CD4-positive, alpha-beta T cell treated with Interleukin-2 at 100 ng/mL for 4 hours (primary cell): ENCODE measurements at places on chromosomes 3 and 15.

GRCh38 chr3:43907508-43907858 is 216.7 kb downstream of the ABHD5 start:
- no peak for DNase-seq

DNA sequence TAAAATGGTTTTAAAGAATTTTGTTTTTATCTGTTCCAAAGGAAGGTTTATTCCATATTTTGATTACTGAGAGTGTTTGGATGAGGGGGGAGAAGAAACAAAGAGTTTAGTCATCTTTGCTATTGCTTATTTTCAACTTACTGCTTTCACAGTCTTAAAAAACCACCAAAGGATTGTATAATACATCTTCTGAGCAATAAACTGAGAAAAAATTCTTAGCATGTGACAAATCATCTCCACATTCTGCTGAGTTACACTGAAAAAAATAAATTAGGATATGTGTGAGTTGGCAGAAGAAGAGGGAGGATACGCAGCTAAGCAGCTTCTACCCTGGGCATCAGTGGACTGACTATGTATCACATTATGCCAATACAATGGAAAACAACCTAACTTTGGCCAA is 23.2 kb upstream of the ACTC1 start:
- no peak for DNase-seq

- DNase-seq, result peak; percentile 80
Observed at GRCh38 chr15:69719527-69720240, 267.1 kb downstream of the RPLP1 start.

DNA sequence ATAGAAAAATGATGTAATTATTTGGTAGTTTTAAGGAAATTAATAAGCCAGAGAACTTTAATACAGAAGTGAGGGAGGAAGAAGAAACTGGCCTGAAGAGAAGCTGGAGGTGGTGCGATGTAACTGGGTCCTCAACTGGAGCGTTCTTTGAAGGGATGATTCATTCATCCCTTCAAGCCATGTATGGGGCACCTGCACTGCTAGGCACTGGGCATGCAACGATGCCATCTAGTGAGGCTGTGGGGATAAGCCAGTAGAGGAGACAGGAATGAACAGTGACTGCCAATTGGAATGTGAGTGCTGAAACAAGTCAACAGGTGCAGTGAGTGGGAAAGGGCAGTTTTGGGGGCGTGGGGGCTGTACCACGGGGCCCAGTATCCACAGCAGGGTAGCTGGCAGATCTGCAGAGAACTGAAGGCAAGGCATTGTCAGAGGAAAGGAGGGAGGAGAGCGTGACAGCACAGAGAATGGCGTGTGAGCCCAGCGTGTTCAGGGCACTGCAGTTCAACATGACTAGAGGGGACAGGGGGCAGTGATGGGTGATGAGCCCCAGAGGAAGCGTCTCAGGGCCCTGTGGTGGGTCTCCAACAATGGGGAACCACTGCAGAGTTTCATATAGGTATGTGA is 3.8 kb upstream of the KIF23 start:
- no peak for DNase-seq

DNA sequence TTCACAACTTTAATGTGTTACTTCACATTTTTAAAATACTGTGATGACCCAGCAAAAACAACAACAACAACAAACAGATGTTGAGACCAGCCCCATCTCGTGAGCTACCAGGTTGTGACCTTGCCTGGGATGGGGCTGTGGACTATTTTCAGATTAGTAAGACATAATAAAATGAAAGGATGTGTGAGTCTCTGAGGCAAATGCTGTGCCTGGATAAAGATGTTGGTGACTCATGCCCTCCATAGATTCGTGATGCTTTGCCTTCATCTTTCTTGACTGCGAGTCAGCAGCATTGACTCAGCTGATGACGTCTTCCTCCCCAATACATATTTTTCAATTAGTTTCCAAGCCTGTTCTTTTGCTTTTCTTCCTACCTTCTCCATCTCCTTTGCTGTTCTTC is 453.0 kb upstream of the CFAP20DC start:
- peak; percentile 10 for DNase-seq

GRCh38 chr15:63805993-63806980 is 27.5 kb downstream of the HERC1 start:
- DNase-seq, result no peak

DNA sequence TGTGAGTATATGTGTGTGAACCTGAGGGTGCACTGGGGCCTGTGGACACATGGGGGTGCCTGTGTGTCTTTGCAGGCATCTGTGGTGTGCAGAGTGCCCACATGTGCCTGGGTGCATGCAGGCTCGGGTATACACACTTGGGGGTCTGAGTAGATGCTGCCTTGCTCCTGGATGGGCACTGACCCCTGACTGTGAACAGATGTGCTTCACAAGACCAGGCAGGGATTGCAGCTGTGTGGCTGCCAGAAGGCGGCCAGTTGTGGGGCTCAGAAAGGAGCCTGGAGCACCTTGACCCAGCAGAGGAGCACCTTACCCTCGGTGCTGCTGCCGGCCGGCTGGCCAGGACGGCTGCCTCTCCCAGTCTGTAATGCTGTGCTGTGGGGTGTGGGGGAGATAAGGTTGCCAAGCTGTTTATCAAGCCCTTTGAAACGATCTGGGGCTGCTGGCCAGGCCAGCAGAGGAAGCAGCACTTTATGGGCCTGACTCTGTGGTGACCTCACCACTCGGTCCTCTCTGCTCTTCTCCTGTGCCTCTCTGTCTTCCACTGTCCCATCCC is 55.5 kb upstream of the MRPS22 start:
- DNase-seq, result no peak

- DNase-seq, result no peak
Observed at GRCh38 chr3:156738251-156738650, 63.9 kb downstream of the TIPARP start.

GRCh38 chr3:128078322-128078721 is 26.1 kb downstream of the SEC61A1 start:
- DNase-seq, result no peak

DNA sequence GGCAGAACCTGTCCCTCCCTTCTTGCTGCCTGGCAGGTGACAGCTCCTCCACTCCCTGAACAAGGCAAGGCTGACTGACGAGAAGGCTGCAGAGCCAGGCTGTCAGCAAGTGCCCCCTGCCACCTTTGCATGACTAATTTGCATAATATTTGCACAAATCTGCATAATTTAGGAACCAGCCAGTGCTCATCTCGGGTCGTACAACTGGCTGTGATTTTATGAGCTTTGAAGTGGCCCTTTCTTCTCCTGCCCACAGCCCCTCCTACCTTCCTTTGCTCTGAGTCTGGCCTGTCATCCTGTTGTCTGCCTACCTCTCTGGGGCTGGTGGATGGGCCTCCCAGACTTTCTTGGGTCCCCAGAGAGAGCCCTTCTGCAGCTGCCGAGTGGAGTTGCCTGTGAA is 58.9 kb downstream of the LINGO1 start:
- DNase-seq, result no peak

DNA sequence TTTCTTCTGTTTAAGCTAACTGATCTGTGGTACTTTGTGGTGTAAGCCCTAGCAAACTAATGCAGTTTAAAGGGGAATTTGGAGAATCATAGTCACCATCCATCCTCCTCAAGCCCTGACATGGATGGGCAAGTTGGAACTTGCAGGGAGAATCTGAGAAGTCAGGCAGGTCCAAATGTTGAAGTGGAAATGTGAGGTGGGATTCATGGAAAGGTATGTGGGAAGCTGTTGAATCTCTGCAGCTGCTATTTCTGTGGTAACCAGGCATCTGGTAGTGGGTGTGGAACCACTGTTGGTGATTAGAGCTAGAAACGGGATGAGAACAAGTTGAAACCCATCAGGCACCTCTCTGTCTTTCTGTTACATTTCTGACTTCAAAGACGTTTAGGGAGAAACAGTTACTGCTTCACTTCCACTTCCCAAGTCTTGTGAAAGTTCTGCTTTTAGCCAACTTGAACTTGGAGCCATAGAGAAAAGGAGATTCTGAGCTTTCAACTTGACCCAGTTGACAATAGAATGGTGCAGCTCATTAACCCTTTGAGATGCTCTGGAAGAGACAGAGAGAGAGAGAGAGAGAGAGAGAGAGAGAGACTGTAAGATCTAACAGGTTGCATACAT is 38.1 kb upstream of the NMNAT3 start:
- no peak for DNase-seq

GRCh38 chr3:69442771-69443311 is 57.0 kb upstream of the FRMD4B start:
- DNase-seq, result no peak

GRCh38 chr3:12973827-12974226 is 99.4 kb downstream of the IQSEC1 start:
- DNase-seq, result no peak

DNA sequence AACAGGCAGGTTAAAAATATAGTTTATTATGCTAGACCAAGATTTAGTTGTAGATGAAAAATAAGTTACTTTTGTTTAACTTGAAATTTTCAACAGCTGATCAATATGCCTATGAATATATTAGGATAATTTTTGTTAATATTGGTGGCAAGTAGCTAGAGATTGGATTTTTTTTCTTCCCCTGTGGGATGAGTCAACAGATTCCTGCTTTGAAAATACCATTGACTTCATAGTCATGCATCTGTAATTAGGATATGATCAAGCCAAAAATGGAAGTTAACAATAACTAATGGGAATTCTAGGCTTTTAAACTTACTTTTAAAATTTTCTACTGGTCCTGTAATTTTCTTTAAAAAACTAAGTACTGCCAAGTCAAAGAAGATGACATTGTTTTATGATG is 211.7 kb downstream of the ZIC1 start:
- DNase-seq, result no peak

DNA sequence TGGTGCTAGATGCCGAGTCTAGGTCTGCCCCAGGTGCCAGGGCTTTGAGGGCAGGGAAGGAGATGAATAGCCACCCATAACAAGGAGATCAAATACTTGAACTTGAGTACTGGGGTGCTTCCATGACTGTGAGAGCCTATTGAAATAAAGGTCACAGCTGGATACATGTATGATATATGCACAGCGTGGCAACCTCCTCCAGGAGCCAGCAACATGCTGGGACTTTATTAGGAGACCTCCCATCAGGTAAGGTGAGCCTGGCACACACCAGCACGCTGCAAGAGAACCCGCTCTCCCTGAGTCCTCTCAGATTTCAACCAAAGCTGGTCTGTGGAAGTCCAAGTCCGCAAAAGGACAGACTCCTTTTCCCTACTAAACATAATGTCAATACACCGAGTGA is 10.5 kb upstream of the HES1 start:
- no peak for DNase-seq

DNA sequence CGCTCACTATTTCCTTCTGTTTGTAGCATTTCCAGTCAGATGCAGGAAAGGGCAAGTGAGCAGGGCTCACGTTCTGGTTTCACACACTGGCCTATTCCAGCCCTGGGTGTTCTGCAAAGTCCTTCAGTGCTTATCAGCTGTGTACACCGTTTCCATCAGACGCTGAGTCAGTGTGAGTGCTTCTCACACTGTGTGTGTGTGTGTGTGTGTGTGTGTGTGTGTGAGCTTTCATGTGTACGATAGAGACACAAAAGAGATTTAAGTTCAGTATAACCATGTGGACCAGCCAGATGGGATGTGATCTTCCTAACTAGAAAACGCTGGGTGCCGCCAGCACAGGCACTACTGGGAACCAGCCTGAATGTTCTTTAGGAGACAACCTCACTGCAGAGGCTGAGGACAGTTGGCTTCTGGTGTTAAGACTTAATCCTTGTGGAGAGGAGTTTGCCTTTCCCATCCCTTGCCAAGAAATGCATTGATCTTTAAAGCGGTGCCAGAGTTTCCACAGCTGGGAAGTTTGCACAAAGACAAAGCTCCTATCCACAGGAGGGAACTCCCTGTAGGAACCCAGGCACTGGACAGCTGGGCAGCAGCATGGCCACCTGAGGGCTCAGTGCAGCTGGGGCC is 3.9 kb upstream of the CHSY1 start:
- DNase-seq, result no peak

- DNase-seq, result no peak
Observed at GRCh38 chr3:59753808-59754450, 704.1 kb upstream of the CFAP20DC start.

DNA sequence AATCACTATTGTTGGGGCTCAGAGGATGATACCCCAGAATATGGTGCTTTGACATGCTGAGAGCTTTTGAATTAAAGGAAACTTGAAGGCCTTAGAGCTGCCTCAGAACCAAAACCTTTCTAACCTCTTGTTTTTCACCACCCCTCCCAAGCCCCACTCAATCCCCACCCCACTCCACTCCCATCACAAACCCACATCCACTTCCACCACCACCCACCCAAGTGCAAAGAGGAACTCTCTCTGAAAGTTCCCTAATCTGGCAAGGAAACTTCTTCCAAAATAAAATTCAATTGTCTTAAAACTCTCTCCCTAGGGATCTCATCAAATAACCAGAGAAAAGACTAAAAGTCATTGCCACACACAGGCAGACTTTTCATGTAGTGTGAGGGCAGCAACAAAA is 301.2 kb upstream of the ARHGEF26 start:
- no peak for DNase-seq

DNA sequence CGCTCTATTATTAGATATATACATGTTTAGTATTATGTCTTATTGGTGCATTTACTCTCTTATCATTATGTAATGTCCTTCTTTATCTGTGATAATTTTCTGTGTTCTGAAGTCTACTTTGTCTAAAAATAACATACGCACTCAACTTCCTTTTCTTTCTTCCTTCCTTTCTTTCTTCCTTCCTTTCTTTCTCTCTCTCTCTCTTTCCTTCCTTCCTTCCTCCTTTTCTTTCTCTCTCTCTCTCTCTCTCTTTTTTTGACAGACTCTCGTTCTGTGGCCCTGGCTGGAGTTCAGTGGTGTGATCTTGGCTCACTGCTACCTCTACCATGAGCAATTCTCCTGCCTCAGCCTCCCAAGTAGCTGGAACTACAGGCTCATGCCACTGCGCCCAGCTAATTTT is 15.2 kb downstream of the ADIPOQ start:
- no peak for DNase-seq

GRCh38 chr15:89777073-89777751 is 1.1 kb downstream of the MESP2 start:
- no peak for DNase-seq

GRCh38 chr3:59191651-59192050 is 141.8 kb upstream of the CFAP20DC start:
- DNase-seq, result no peak

GRCh38 chr3:118909763-118910162 is 124.9 kb downstream of the IGSF11 start:
- DNase-seq, result no peak

- DNase-seq, result no peak
Observed at GRCh38 chr3:61077551-61077950, 173.7 kb downstream of the FHIT start.

DNA sequence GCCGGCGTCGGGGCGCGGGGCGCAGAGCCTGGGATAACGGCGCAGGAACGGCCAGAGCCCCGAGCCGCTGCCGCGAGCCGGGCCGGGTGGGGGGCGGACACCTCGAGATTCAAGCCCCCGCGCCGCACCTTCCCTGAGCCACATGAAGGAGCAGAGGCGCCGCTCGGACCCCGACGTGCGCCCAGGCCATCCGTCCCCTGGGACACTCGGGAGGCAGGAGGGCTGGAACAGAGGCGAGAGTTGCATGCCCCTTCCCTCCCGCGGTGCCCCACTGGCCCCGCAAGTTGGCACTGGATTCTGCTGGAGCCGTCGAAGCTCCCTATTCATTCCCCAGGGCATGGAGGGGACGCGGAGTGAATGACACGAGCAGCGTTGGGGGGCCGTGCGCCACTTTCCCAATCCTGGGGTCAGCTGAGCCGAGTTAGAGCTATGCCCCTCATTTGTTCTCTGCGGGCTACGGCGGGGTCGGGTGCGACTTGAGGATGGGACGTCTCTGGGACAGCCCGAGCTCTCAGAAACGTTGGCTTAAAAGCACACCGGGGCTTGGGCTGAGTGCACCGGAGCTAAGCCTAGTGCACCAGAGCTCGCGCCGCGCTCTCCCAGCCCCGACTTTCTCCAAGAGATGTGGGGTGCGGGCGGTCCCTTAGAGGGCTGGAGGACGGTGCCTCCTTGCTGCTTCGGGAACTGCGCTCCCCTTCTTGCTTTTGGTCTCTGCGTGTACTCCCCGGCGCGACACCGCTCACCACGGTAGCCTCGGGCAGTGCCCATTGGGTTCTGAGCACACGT is 588 bp downstream of the SLC6A1 start:
- DNase-seq, result no peak
